ENCODE measurements at places on chromosomes 3 and 15. TPM values are rescaled to one million over a fixed set of nuclear protein-coding genes. Genes with fewer than 3 reads are reported as not detected.

The PPP2R3A gene
- total RNA-seq: 15.5 TPM

The PRSS50 gene
- not detected for total RNA-seq

The CCDC39 gene
- not detected for total RNA-seq

The FSIP1 gene
- 0.98 TPM for total RNA-seq

The ZIC4 gene
- not detected for total RNA-seq

The OR5K2 gene
- total RNA-seq: not detected

The CLSTN2 gene
- 16.0 TPM for total RNA-seq

The DCBLD2 gene
- 36.1 TPM for total RNA-seq

The THBS1 gene
- 513 TPM for total RNA-seq
